ENCODE measurements at places on chromosomes 2 and 18. TPM values are rescaled to one million over a fixed set of nuclear protein-coding genes. Genes with fewer than 3 reads are reported as not detected.

The ARHGAP15 gene
- total RNA-seq: 11.5 TPM

The NTSR2 gene
- not detected for total RNA-seq

DNA sequence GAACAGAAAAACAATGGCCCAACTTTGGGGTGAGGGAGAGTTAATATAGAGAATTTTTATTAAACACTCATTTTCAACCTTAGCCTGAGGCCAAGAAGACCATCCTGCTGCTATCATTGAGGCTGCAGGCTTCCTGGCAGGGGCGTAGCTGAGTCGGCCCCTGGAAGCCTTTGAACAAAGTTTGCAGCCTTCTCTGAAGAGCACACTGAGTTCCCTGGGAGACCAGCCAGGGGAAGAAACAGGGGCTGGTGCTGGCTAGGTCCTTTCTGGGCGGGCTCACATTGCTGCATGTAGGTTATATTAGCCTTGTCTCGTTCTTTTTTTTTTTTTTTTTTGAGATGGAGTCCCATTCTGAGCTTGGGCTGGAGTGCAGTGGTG, 126.8 kb upstream of the HS6ST1 start:
- peak; percentile 46 for DNase-seq

The RNMT gene
- total RNA-seq: 31.4 TPM

The SERPINB13 gene
- total RNA-seq: not detected

DNA sequence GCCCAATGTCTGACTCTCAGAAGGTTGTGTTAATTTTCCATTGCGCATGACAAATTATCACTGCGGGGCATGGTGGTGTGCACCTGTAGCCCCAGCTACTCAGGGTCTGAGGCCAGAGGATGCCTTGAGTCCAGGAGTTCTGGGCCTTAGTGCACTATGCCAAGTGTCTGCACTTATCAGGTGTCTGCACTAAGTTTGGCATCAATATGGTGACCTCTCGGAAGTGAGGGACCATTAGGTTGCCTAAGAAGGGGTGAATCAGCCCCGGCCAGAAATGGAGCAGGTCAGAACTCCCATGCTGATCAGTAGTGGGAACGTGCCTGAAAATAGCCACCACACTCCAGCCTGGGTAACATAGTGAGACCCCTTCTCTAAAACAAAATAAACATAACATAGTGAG, 61.7 kb upstream of the ZNF532 start:
- DNase-seq: no peak

The MRPS5 gene
- 50.9 TPM for total RNA-seq

DNA sequence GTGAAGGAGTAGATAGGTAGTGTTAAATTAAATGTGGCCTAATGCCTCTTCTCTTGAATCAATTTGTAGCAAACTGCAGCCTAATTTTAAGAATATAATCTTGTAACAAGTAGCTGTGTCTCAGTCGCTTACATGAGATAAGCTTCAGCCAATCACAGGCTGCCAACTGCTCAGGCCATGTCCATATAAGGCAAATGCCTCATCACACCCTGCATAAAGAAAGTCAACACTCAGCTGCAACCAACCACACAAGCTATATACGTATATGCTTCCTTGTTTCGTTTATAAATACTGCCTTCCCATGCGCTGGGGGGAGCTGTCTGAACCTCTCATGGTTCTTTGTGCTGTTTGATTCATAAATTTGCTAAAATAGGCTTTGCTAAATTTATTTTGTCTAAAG, 476.3 kb downstream of the TRIB2 start:
- DNase-seq: no peak

GRCh38 chr2:168146892-168147810, 100.2 kb downstream of the STK39 start:
- DNase-seq: no peak

GRCh38 chr2:112692495-112692911, 28.3 kb upstream of the NT5DC4 start:
- DNase-seq: peak; percentile 38

DNA sequence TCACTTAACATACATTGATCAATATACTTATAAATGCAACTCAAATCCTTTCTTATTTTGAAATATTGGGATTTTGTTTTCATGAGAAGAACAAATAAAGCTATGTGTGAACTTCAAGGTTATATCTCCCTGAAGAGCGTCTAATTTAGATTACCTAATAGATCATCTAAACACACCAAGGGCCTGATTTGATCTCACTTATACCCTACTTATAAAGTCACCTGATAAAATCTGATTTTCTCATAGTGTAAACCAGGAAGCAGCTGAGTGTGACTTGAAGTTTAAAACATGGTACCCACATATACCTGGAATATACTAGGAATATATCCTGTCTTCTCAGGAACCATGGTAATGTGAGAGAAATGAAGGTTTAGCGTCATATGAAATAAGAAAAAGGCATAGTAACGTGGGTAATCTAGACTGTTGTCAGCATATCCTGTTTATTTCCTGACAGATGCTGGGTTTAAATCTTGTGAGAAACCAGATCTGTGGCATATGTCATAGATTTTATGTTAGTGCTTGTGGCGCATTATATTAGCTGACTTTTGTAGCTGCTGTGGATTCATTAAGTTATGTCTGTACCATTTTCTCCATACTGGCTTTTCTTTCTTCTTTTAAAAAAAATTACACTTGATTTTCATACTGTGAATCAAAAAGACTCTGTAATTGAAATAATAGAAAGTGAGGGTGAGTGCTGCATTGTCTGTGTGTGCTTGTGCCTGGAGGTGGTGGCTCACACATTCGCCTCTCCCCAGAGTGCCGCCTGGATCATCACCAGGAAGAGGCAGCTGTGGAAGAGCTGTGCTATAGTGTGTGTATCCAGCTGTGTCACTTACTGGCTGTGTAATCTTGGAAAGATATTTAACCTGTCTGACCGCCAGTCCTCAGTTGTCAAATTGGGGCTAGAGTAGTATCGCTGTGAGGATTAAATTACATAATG, 164.0 kb downstream of the MYO3B start:
- DNase-seq: peak; percentile 43

Data from muscle of leg (tissue), 16 donors.